ENCODE measurements at places on chromosomes 16 and 17.
A peak's percentile ranks its signal among the peaks of the same experiment; 100 is the strongest.

DNA sequence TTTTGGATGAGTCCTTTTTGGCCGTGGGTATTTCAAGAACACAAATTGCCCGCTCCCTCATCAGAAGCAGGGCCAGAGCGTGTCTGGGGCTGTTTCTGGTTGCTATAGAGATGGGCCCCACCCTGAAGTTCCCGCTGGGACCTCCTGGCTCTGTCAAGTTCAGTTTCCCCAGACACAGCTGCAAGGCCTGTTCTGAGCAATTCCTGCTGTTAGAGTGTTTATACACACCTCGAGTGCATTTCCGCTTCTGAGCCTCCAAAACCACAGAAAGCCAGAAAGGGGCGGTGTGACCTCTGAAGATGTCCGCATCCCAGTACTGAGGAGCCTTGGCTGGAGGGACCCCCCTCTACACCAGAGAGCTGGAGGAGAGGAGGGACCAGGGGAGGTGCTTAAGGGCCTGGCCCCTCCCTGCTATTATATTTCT, 9.3 kb upstream of the WBP2 start:
- DNase-seq = peak; percentile 70

- no peak for DNase-seq
Measured at GRCh38 chr16:53084746-53085334, 30.0 kb downstream of the CHD9 start.

- no peak for DNase-seq
Measured at GRCh38 chr16:85200471-85201278, 88.4 kb upstream of the CIBAR2 start.

DNA sequence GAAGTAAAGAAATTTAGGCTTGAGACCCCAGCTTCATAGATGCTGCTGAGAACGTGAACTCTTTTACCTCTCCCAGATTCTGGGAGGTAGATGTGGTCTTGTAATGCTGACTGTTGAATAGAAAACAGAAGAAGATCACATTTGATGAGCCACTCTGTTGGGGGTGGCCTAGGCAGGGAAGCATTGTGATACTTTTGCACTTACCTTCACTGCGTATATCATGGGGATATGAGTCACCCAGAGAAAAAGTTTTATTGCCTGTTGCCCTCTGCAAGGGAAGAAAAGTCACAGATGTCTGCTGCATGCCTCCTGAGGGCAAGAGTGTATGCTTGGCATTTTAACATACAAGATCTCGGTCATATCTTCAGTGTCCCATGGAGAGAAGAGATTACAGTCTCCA, 365.4 kb downstream of the SNX29 start:
- no peak for DNase-seq

DNA sequence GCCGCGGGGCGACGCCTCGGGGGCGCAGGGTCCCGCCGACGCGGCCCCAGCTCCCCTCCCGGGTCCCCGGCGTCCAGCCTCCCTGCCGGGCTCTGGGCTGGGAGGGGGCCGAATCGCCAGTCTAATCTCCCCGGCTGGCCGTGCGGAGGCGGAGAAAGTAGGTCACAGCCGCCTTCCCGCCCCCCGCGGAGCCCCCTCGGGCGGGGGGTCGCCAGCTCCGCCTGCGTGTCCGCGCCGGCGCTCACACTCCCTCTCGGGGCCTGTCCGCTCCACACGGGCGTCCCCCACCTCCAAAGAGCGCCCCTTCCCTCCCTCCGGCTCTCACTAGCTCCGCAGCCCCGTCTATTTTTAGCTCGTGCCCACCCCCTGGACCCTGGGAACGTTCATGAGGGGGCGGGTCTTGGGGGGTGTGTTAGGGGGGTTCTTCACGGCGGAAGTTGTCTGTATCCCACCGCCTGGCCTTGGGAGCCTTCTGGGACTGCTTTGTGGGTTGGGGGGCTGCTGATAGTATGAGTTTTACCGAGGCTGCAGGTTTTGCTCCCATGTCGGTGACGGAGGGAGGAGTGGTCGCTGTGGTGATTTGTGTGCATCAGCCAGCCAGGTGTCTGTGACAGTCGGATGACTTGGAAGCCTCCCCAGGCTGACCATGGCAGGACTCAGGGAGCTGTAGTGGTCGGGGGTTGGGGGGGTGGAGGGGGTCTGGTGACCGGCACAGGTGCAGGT, 1.1 kb downstream of the ATP1B2 start:
- no peak for DNase-seq

GRCh38 chr16:89544113-89544512, 16.4 kb upstream of the RPL13 start:
- DNase-seq = no peak

GRCh38 chr17:5362162-5362811, 57.2 kb downstream of the NUP88 start:
- DNase-seq = no peak
